ENCODE measurements at places on chromosomes 3 and 15.

- no peak for DNase-seq
These were observed 276.2 kb upstream of the CTNNB1 start for GRCh38 chr3:40923143-40923542.

DNA sequence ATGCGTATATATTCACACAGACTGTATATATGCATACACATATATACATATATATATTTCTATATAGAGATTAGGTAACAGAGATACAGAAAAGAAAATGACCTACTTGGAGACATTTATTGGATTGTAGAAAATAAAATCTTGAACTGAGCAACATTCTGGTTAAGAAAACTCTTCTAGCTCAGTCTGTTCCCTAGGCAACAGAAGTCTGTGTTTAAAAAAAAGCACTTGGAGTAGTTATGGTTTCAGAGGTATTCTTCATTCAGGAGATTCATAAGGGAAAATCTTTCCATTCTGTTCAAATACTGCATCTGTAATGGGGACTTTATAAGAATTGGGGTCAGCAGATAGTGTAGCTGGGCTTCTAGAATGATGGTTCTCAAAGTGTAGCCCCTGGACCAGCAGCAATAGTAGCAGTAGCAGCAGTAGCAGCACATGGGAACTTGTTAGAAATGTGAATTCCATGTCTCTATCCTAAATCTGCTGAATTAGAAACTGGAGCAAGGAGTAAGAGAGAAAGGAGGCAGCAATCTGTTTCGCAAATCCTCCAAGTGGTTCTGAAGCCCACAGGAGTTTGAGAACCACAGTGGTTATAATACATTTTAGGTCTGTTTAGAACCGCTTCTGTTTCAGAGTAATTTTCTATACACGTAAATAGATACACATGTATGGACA lies 112.8 kb upstream of the TMEM108 start:
- DNase-seq = no peak

- peak; percentile 68 for DNase-seq
These were observed 688 bp downstream of the SETD5 start for GRCh38 chr3:9397906-9398699.

GRCh38 chr3:51734572-51734907 lies 27.7 kb downstream of the GRM2 start:
- DNase-seq = no peak

DNA sequence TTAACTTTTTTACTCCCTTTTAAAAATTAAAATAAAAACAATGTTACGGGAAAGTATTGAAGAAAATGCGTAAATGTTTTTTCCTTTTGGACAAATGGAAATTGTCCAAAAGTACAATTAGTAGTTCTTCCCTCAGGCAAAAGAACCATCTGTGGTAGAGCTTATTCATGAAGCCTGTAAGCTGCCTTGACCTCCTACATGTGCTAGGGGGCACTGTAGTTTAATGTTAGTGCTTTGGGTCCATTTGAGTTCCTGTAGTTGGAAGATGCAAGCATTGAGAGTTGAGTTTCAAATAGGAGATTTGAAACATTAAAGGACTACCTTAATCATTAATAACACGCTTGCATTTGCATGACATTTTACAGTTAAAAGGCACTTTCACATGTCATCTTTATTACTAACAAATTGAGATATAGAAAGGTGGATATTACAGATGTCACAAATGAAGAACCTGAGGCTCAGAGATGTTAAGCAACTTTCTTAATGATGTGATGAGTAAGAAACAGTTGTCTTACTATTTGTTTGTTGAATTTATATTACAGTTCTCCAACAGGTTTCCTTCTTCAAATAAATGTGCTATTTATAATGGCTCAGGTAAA lies 1.8 kb upstream of the ZNF385D start:
- peak; percentile 80 for DNase-seq

- DNase-seq = peak; percentile 85
These were observed 158.6 kb upstream of the NR2E3 start for GRCh38 chr15:71651750-71652186.

DNA sequence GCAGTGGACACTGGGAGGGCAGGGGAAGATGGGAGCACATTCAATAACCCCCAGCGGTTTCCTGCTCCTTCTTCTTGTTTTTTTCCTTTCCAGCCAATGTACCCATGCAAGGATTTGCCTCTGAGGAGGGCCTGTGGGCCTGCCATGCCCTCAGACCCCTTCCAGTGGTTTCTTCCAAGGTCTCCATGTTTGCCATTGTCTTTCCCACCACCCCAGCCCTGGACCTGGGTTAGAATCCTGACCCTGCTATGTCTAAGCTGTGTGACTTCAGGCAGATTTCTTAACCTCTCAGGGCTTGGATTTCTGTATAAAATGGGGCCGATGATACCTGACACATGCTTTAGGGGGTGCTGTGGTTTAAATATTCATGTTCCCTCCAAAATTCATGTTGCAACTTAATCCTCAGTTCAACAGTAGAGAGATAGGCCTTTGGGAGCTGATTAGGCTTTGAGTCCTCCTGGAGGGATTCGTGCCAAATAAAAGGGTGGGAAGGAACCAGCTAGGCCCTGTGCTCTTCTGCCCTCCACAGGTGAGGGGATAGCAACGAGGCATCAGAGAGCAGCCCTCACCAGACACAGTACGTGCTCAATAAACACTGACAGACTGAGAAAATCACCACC lies 46.3 kb upstream of the FLNB start:
- no peak for DNase-seq

DNA sequence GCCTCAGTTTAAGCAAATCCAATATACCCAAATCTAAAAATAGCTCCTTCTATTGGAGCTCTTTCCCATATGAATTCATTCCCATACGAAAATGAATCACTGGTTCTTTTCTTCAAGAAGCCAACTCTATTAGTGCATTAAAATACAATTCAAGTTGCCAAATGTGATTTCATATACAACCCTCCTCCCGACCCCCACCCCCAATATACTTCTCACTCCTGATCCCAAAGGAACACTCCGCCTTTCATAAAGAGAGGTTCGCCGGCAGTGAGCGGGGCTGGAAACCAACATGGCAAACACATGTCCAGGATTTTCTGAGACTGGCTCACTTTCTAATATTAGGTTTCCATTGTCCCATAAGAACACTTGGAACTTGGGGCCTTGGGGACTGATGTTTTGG lies 48.5 kb downstream of the MAGEF1 start:
- no peak for DNase-seq

DNA sequence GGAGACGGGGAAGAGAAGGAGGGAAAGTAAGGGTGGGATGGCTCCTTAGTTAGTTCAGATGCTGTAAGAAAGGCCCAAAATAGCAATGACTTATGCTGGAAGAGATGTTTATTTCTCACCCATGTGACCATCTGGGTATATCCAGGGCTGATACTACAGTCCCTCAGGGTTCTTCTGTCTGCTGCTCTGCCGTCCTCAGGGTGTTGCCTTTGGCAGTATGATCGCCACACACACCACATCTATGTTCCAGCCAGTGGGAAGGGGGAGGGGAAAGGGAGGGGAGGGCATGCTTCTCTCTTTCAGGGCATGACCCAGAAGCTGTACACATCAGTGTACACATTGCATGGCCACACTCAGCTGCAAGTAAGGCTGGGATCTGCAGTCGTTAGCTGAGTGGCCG lies 10.2 kb downstream of the CD276 start:
- DNase-seq = no peak

- peak; percentile 61 for DNase-seq
These were observed 87.2 kb upstream of the TBL1XR1 start for GRCh38 chr3:177284383-177284881.

DNA sequence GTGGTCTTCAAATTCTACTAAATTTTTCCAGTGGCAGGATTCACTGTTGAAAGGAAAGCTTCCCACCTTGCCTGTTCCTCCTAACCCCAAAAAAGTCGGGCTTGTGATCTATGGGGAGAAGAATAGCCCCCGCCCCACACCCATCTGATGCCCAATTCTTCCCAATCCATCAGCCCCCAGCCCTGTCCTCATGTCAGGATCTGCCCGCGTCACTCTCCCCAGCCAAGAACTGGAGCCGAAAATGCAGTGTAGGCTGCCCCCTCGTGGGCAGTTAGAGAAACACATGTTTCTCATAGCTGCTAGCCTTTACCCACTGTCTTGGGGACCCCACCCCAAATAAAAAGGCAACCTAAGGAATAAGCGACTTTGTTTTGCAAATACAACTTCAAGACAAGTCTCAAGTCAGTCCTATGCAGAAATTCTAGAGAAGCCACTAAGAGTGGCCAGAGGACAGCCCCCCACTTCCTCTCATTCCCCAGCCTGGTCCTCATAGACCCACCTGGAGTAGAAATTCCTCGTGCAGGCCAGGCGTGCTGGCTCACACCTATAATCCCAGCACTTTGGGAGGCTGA lies 13.0 kb upstream of the CSK start:
- peak; percentile 68 for DNase-seq

DNA sequence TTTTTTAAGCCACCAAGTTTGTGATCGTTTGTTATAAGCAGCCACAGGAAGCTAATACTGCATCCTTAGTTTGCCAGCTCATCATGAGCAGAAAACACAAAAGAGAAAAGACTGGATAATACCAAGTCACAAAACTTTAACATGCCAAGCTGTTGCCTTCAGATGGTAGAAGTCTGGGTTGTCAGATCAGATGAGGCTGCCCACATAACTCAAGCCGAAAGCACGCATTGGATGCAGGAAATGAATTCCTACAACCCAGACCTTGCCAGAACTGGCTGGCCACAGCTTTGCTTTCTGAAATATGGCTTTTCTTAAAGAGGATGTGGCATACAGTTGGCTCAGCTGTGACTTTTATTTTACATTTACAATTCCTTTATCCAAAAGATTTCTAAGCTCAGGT lies 118.3 kb upstream of the NEO1 start:
- peak; percentile 25 for DNase-seq
